Left lung (tissue), 14 donors: ENCODE measurements at places on chromosomes 1 and 21. TPM values are rescaled to one million over a fixed set of nuclear protein-coding genes. Genes with fewer than 3 reads are reported as not detected.

DNA sequence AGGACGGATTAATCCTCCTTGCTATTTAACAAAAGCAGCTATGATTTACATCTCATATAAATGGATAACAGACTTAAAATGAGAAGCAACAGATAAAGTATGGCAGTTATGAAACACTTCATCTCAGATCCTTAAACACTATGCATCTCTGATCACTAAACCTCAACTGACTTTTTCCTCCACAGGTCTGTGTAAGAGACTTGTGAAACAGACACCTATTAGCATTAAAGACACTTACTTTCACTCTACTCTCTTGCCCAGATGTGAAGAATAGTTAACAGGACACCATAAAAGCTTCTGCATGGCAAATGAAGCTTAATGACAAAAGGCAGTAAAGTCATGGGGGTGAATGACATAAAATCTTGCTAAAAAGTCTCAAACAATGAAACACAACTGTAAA is 6.2 kb downstream of the LIN9 start:
- DNase-seq: no peak

- no peak for DNase-seq
Observed at GRCh38 chr1:77218477-77219165, 609 bp downstream of the PIGK start.

DNA sequence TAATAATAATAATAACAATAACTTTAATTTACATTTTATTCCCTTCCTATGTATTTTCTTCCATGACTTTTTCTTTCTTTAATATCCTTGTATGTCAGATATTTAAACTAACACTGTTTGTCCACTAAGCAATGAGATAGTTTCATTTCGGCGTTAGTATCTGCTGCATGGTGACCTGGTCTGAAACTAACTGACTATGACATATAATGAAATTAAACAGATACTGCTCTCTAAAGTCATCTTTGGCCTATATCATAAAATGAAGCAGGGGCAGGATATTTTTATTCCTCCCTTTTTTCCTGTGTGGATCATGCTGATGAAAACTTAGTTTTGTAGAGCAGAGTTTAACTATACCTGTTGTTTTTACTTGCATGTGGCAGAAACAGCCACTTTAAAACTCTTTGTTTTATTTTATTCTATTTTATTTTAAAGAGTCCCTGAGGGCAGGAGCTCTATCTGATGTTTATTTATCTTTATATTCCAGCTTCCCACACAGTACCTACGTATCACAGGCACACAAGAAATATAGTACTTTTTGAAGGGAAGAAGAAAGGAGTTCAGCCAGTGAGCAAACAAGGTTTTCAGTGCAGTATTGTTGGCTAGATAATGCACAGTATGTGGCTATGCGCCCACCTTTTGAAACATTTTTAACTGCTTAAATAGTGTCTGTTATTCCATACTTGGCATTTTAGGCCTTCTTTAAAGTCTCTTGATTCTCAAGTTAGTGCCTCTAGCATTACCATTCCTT is 165.6 kb downstream of the PHTF1 start:
- no peak for DNase-seq

Gene CLDN14
- total RNA-seq: not detected

Gene FMO5
- 29.0 TPM for total RNA-seq

- DNase-seq: no peak
Observed at GRCh38 chr1:245774196-245774595, 619.4 kb downstream of the KIF26B start.

DNA sequence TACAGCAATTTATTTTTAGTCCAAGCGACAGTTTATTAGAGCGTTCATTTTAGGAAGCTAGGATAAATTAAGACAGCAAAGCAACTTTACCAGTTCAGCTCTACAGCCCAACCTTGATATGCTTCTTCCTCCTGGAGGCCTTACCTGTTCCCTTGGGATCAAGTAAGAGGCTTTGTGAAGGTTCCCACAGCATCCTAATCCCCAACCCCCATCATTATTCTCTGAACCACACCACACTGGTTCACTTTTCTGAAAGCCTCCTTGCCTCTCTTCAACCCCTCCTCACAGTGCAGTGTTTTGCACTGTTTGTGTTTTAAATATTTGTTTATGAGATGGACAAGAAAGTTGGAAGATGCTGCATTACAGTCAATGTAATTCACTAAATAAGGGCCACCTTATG is 126.3 kb upstream of the CXADR start:
- DNase-seq: no peak

DNA sequence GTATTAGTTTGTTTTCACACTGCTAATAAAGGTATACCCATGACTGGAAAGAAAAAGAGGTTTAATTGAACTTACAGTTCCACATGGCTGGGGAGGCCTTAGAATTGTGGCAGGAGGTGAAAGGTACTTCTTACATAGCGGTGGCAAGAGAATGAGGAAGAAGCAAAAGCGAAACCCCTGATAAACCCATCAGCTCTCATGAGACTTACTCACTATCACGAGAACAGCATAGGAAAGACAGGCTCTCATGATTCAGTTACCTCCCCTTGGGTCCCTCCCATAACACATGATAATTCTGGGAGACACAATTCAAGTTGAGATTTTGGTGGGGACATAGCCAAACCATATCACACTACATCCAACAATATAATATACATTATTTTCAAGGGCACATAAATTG is 145.7 kb upstream of the BARHL2 start:
- DNase-seq: no peak

Gene MPZ
- 2.0 TPM for total RNA-seq

Gene MIXL1
- total RNA-seq: 0.35 TPM

Gene CD48
- total RNA-seq: 35.5 TPM

Gene CLDN17
- not detected for total RNA-seq

DNA sequence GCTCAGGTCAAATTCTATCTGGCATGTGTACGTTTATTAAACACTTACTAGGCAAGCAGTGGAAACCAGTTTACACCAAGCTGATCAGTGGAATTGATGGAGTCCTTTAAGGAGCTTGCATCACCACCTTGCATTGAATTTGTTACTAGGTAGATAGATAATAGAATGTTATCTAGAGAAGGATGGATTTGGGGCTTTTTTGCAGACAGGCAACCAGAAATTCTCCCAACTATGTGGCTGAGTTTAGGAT is 44.9 kb downstream of the HHAT start:
- no peak for DNase-seq

Gene NTMT2
- not detected for total RNA-seq

GRCh38 chr1:52454127-52454526 is 49.7 kb downstream of the PRPF38A start:
- DNase-seq: no peak

DNA sequence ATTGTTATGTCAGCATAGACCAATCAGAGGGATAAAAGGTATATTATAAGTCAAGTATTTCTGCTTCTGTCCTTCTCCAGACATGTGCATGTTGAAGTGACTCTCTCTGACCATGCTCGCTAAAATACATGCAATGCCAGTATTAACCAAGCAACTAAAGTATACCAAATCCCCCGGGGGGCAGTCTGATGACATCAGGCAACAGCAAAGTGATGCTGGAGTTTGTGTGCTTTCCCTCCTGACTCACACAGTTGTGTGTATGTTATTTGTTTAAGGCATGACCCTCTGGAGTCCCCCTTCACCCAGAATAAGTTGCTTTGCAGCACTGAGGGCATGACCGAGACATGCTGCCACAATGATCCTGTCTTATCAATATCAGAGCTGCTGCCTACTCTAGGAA is 2.1 kb downstream of the BRINP2 start:
- no peak for DNase-seq

- DNase-seq: no peak
Observed at GRCh38 chr1:11320153-11320936, 47.3 kb downstream of the UBIAD1 start.

GRCh38 chr1:26190373-26190987 is at the start of gene CATSPER4:
CATSPER4 (plus strand) TSS chr1:26190602; CDS start chr1:26190628, 26 bp downstream.
- no peak for DNase-seq
